Stimulated activated CD8-positive, alpha-beta memory T cell treated with anti-CD3 and anti-CD28 coated beads, Interleukin-15, amount 100 ng/mL, for 24 hours (primary cell): ENCODE measurements at places on chromosomes 2 and 18.

- no peak for DNase-seq
Measured at GRCh38 chr2:172173174-172173706, 70.5 kb upstream of the DLX2 start.

GRCh38 chr2:242029422-242030225, 160.1 kb downstream of the RTP5 start:
- no peak for DNase-seq

- DNase-seq, result no peak
Measured at GRCh38 chr2:48694149-48694548, 61.4 kb downstream of the LHCGR start.

- no peak for DNase-seq
Measured at GRCh38 chr2:237695201-237695780, 67.9 kb downstream of the LRRFIP1 start.

- DNase-seq, result no peak
Measured at GRCh38 chr2:204321910-204322751, 223.1 kb upstream of the PARD3B start.

DNA sequence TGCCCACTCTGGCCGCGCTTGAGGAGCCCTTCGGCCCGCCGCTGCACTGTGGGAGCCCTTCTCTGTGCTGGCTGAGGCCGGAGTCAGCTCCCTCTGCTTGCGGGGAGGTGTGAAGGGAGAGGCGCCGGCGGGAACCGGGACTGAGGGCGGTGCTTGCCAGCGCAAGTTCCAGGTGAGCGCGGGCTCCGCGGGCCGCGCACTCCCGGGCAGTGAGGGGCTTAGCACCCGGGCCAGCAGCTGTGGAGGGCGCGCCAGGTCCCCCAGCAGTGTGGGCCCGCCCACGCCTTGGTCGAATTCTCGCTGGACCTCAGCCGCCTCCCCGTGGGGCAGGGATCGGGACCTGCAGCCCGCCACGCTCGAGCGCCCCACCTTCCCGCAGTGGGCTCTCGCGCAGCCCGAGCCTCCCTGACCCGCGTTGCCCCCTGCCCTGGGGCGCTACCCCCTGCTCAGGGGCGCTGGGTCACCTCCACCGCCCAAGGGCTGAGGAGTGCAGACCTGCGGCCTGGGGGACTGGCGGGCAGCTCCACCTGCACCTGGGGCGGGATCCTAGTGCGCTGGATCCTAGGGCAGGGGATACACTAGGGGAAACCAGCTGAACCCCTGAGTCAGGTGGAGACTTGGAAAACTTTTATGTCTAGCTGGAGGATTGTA, 97.3 kb downstream of the CD8B2 start:
- no peak for DNase-seq

DNA sequence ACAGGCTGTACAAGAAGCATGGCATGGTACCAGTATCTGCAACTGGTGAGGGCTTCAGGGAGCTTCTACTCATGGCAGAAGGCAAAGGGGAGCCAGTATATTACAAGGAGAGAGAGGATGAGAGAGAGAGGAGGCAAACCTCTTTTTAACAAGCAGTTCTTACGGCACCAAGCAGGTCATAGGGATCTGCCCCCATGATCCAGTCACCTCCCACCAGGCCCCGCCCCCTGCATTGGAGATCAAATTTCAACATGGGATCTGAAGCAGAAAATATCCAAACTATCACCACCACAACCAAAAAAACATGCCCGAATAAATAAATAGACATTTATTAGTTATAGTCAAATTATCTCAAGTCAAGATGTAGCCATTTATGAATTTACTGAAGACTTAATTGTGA, 14.5 kb upstream of the SLC35F5 start:
- no peak for DNase-seq

DNA sequence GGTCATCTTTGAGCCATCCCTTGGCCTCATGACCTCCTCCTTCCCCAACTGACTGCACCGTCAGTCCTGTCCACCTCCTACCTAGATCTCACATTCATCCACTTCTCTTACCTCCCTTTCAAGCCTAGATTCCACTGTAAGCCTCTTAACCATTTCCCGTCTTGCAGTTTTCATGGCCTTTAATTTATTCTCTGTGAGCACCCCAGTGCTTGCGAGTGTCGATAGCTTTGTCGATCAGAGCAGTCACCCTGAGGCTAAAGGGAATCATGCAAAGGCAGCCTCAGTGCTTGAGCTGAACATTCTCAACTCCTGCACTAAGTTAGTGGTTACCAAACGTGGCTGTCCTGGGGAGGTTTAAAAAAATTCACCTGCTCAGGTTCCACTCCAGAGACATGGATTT, 14.7 kb downstream of the ARHGAP25 start:
- DNase-seq, result no peak

- DNase-seq, result no peak
Measured at GRCh38 chr2:210687786-210688470, 131.5 kb downstream of the CPS1 start.

- DNase-seq, result no peak
Measured at GRCh38 chr18:6543330-6543908, 128.7 kb upstream of the L3MBTL4 start.

- DNase-seq, result no peak
Measured at GRCh38 chr2:153601812-153602211, 123.2 kb upstream of the RPRM start.

DNA sequence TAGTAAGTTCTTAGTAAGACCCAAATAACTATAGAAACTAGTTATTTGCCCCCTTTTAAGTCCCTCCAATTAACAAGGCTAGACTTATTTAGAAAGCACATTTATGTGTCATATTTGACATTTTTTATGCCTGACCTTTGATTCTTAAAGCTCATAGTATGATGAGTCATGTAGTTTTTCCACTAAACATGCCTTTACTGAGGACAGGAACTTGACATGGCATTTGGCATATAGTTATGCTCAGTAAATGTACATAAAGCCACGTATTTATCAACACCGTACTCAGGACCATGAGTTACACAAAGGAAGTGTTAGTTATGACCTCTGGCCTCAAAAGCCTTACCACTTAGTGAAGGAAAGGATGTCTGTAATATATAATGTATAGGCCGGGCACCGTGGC, 78.9 kb downstream of the GNAL start:
- no peak for DNase-seq

- no peak for DNase-seq
Measured at GRCh38 chr2:176612736-176613135, 343.5 kb downstream of the MTX2 start.

DNA sequence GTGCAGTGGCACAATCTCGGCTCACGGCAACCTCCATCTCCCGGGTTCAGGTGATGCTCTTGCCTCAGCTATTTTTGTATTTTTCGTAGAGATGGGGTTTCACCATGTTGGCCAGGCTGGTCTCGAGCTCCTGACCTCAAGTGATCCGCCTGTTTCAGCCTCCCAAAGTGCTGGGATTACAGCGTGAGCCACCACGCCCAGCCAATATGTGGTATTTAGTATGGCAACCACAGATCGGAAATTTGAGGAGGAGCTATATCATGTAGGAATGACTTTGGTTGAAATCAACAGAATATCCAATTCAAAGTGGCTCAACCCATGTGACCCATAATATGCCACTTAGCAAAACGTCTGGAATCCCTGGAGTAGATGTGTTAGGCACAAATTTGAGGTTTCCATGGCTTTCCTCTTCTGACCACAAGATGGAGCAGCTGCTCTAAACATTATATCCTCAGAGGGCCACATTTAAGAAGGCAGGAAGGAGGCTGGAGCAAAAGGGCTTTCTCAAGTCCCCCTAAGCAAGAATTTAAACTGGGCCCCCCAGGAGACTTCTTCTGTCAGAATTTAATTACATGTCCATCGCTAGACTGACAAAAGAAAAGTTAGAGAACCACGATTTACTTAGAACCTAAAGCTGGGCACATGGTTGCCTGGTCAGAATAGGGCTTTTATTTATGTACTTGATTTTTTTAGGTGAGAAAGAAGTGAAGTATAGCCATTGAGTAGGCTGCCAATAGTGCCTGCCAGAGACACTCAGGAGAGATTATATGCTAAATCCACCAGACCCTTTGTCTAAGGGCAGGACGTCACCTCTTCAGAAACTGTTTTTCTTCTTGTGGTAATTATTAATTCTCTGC, 49.6 kb upstream of the ITSN2 start:
- no peak for DNase-seq

DNA sequence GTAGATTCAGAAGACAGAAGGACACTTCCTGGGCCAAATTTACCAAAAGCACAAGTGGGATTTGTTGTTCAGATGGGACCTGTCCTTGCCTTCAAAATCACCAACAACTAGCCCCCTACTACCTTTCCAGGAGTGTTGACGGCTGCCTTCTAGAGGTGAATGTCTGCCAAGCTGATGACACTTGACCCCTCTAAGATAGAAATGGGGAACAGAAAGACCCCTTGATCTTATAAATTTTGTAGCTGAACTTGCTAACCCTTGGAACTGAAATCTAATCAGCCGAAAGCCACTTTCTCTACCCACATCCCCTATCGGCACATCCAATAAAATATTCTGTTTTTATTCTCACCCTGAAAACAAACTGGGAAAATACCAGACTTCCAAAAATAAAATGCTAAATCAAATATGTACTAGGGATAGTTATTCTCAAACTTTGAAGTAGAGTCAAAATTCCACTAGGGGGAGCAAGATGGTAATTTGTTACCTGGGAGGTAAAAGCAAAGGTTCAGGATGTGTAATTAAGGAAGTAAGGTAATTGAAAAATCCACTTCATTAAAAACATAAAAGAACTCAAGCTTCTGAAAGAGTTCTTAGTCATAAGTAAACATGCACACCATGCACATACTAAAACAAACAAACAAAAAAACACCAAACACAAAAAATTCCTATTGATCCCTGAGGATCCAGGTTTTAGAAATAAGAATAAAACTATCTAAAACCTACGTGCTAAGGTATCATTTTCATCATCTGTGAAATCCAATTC, 119.2 kb downstream of the ANKRD44 start:
- DNase-seq, result no peak

DNA sequence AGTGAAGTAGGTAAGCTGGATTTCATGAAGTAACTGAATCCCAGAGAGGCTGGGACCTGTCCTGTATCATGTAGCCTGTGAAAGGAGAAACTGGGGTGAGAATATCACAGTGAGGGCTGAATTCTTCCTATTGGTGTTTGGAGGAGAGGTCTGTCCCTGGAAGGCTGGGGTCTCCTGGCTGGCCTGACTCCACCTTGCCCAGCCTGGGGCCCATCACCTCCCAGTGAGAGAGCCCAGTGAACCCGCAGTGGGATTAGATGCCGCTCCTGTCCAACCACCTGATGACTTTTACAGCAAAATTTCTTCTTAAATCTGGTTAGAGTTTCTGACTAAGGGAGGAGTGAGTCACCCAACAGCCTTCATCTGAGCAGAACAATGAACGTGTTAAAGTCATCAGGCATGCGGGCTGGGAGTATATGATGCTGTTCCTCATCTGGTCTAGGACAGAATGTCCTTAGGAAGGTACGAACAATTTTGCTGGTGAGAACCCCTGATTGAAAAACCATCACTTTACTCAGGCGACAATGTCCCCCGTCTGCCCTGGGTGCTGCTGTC, 152.9 kb downstream of the LPIN1 start:
- no peak for DNase-seq

GRCh38 chr2:176106581-176107539, at the start of gene HOXD11:
HOXD11 (plus strand) TSS chr2:176107280; CDS start chr2:176107356, 76 bp downstream.
- DNase-seq, result no peak

DNA sequence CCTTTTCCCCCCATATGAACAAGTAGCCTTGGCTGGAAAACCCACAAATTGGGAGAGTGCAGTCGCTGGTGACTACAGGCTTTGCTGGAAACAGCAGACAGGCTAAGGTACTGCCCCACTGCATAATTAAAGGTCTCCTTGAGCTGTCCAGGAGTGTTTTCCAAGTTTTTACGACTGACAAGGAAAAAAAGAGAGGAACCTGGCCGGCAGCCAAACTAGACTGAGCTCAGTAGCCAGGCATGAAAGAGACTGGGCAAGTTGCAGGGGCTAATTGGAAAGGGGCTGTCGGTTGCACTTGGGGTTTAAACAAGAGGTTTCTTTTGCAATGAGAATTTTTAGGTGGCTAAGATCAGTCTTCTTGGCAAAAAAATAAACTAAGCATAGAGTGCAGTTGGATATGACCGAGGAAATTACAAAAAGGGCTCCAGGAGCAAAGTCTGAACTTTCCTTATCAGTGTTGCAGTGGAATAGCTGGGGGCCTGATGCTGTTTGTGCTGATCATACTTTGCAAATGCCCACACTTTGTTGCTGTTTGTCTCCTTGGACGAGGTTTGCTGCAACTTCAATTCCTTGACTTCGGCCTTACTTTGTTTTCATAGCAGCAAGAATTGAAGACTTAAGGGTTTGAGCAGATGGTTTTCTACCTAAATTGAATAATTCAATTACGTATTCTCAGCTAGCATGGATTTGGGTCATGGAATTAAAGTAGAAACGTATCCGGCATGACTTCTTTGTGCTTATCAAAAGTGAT, 2.1 kb downstream of the GULP1 start:
- no peak for DNase-seq

- DNase-seq, result no peak
Measured at GRCh38 chr18:63881851-63882250, 5.7 kb upstream of the SERPINB2 start.

GRCh38 chr18:5369513-5369912, 74.0 kb upstream of the ZBTB14 start:
- no peak for DNase-seq

- DNase-seq, result no peak
Measured at GRCh38 chr2:144004742-144005141, 515.2 kb downstream of the ZEB2 start.

GRCh38 chr2:182186132-182186735, 200.6 kb downstream of the PPP1R1C start:
- DNase-seq, result no peak

DNA sequence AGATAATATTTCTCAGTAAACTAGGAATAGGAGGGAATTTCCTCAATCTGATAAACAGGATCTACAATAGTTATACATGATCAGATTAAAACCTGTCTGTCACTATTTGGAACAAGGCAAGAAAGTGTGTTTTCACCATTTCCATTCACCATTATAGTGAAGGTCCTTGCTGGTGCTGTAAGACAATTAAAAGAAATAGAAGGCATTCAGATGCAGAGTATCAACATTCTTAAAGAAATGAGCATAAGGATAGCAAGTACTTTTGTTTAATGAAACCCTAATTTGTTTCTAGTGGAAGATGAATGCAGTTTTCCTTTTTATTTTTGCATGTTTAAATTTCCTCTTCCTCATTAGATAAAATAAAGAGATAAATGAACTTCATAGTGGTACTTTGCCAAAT, 693.7 kb downstream of the PLCL1 start:
- no peak for DNase-seq

DNA sequence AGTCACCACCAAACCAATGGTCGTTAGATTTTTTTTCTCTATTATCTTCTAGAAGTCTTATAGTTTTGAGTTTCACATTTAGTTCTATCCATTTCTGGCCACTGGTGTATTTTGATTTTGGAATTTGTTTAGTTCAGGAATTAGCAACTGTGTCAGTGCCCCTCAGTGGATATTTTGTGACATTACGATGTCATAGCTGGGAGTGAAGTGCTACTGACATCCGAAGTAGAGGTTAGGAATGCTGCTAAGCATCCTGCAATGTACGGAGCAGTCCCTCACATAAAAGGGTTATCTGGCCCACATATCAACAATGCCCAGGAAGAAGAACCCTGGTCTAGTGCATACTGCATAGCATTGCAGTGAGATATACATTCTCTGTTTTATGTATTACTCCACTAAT, 157.4 kb upstream of the RGPD4 start:
- DNase-seq, result no peak
